ENCODE measurements at places on chromosomes 6 and 20.

- no peak for DNase-seq
These were observed 43.4 kb downstream of the PLCG1 start for GRCh38 chr20:41180599-41181333.

GRCh38 chr6:144886682-144887081, 601.5 kb downstream of the UTRN start:
- no peak for DNase-seq

DNA sequence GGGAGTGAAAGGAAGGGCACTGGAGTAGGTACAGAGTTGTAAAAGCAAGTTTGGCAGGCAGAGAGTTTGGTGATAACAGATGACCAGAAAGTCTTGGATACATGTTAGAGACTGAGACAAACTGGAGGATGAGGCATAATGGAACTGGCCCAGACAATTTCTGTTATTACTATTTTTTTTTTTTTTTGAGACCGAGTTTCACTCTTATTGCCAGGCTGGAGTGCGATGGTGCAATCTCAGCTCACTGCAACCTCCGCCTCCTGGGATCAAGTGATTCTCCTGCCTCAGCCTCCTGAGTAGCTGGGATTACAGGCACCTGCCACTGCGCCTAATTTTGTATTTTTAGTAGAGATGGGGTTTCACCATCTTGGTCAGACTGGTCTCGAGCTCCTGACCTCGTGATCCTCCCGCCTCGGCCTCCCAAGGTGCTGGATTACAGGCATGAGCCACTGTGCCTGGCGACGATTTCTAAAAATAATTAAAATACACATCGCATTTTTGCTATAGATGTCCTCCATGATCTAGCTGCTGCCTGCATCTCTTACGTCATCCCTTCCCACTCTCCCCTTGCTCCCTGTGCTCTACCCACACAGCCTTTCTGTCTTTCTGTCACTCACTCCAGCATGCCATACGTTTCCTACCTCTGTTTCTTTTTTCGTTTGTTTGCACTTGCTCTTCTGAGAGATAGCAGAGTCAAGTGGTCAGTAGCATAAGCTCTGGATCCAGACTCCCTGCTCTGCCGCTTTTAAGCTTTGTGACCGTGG, 23.5 kb downstream of the MAPK14 start:
- DNase-seq: no peak

- DNase-seq: no peak
These were observed 80.7 kb downstream of the RREB1 start for GRCh38 chr6:7188492-7188891.

- no peak for DNase-seq
These were observed 380.9 kb downstream of the CDKAL1 start for GRCh38 chr6:20915156-20915555.

DNA sequence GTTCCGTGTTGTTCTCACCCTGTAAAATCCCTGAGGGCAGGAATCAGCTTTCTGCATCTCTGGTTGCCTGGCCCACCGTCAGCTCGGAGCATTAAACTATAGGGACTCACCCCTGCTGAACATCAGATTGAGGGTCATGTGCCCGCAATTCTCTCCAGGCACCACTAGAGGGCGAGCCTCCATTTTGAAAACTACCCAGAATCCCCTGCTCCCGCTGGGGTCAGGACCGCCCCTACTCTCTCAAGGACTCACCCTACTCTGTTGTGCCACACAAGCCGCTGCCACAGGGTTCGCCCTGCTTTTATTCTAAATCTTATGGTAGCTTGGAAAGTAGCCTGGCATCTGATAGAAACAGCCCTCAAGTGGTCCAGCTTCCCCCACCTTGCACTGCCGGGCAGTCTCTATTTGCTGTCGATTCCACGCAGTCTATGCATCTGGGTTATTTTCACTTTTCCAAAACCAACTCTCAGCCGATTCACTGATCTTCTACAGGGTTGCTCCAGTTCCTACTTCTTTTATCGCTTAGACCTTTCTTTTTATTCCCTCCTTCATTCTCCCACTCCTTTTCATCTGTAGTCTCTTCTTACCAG, 244.1 kb upstream of the QKI start:
- no peak for DNase-seq

GRCh38 chr20:32918751-32919150, 60.0 kb downstream of the EFCAB8 start:
- DNase-seq: no peak

DNA sequence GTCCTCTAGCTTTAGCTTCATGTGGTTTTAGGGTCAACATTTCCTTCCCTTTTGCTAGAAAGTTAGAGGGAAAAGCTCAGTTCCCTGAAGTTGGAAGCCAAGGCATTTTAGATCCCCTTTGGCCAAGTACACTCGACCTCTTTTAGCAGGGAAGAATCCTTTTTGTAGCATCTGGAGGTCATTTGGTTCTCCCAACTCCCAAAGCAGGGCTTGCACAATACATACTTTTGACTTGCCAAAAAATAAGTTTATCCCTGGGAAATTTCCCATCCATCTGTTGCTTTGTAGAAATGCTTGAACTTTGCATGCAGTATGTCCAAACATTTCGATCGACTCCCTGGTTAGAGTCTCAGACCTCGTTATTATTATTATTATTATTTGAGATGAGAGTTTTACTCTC, 4.6 kb upstream of the EDEM2 start:
- no peak for DNase-seq

GRCh38 chr6:32609731-32610640, 20.3 kb upstream of the HLA-DRB1 start:
- peak; percentile 57 for DNase-seq

- no peak for DNase-seq
These were observed 63.3 kb downstream of the FAM50B start for GRCh38 chr6:3912361-3913076.

- no peak for DNase-seq
These were observed 29.0 kb downstream of the PTPRA start for GRCh38 chr20:2902291-2902690.

- DNase-seq: no peak
These were observed 38.3 kb downstream of the ARHGAP18 start for GRCh38 chr6:129671442-129672340.

- no peak for DNase-seq
These were observed 73.9 kb upstream of the MLIP start for GRCh38 chr6:54037277-54037779.

DNA sequence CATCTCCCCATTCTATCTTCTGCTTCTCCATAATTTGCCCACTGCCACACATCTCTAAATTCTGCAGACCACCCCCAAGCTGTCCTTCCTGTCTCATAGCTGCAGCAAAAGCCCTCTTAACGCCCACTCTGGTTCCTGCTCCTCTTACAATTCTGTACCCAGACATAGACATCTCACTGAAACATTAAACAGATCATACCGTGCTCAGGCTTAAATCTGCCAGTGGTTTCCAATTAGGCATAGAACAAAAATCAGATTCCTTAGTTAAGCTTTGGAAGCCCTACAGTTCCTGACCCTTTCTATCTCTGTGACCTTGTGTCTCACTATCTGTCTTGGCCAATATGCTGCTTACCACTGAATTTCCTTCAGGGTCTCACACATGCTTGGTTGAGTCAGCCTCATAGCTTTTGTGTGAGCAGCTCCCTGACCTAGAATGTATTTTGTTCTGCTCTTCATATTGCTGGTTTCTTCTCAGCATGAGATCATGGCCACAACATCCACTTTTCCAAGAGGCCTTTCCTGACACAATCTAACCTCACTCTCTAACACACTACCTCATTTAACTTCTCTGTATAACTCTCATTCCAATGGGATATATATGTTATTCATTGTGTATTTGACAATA, 749.7 kb downstream of the MAFB start:
- peak; percentile 6 for DNase-seq

DNA sequence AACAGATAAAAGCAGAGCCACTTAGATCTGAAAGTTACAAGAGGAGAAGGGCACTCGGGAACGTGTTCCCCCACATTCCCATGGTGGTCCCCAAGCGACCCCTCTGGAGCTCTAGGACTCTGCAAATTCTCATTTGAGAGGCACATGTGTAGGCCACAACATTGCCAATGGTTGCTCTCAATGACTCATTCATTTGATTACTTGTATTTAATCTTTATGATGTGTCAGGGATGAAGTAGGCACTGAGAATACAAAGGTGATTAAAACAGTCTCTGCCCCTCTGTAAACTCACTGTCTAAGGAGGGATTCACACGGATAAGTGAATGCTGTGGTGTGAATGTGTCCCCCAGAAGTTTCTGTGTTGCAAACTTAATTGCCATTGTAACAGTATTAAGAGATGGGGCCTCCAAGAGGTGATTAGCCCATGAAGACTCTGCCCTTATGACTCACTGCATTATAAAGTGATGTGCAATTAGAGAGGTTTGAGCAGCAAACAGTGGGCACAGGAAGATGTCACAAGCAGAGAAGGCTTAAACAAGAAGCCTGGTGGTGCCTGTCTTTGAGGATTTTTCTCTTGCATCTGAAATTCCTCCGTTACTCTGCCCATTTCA, 34.0 kb upstream of the TRAM2 start:
- DNase-seq: no peak

- DNase-seq: no peak
These were observed 651 bp upstream of the CCND3 start for GRCh38 chr6:41942067-41942851.

- DNase-seq: no peak
These were observed 98.7 kb upstream of the LRFN2 start for GRCh38 chr6:40685862-40686261.

- no peak for DNase-seq
These were observed 19.5 kb downstream of the KIAA0408 start for GRCh38 chr6:127439718-127440117.

- no peak for DNase-seq
These were observed 70.4 kb downstream of the THBS2 start for GRCh38 chr6:169183233-169183632.

GRCh38 chr6:40848038-40848437, 191.0 kb downstream of the UNC5CL start:
- DNase-seq: no peak

- DNase-seq: no peak
These were observed 615.3 kb upstream of the BTBD3 start for GRCh38 chr20:11302436-11302835.
